Tibial nerve (tissue), 4 donors: ENCODE measurements at places on chromosomes 4 and X.

DNA sequence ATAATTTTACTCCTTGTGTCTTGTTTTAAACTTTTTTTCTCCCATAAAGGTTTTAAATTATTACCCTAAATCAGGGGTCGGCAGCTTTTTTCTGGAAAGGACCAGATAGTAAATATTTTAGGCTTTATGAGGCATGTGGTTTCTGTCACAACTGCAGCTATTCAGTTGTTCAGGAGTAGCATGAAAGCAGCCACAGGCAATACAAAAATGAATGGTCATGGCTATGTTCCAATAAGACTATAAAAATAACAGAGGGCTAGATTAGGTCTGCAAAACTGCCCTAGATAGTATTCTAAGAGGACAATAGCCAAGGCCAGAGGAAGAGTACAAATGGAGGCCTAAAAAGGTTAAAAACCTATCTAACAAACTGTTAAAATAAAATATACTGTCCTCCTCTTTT is 24.6 kb downstream of the HERC5 start:
- no peak for DNase-seq

DNA sequence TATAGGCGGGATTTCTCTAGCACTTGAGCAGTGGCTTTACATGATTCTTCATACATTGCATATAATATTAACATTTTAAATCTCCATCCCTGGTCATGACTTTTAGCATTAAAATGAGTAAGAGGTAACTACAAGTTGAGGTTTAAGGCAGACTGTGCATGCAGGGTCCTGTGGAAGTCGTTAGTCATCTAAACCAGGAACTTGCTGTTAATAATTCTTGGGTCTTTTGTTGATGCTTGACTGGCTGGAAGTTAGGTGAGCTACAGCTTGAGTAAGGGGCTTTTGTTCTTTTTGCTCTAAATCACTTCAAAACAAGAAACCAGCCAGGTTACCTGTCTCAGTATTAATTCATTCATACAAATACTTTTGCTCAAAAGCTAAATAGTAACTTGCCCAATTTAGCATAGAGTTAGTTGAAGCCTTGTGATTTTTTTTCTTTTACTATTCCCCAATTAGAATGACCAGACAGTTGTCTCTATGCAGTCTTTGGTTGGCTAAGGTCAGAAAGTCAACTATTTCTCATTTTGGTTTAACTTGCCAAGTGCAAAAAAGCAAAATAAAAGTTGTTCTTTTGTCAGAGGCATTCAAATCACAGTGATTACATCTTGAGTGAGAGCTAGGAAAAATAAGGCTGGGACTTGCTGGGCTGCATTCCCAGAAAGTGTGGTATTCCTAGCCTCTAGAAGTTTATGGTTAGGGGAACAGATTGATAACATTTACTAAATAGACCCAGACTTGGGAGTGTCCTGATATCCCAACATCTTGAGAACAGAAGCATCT is 516.9 kb downstream of the PDHA2 start:
- no peak for DNase-seq

GRCh38 chr4:87047281-87047798 is 112.5 kb downstream of the AFF1 start:
- DNase-seq, result no peak

- no peak for DNase-seq
Measured at GRCh38 chr4:11894977-11895376, 466.3 kb upstream of the HS3ST1 start.

GRCh38 chr4:76365636-76366035 is 55.3 kb downstream of the CCDC158 start:
- DNase-seq, result no peak

DNA sequence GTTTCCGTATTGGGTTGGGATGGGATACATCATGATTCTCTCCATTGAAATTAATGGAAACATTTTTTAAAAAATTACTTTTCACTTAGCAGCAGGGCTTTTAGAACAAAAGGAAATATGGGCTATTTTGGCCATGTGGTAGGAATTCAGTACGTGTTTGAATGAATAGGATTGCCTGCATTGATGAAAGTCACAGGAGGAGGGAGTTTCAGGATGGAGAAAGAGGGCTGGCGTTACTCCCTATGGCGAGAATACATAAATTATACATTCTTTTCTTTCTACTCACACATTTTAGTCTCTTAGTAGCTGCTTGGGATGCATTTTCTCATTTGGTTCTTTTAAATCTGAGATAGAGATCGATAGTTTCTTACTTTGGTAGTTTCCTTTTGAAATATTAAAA is 100.3 kb upstream of the PDHA1 start:
- no peak for DNase-seq
